ENCODE measurements at places on chromosomes 4 and X.

DNA sequence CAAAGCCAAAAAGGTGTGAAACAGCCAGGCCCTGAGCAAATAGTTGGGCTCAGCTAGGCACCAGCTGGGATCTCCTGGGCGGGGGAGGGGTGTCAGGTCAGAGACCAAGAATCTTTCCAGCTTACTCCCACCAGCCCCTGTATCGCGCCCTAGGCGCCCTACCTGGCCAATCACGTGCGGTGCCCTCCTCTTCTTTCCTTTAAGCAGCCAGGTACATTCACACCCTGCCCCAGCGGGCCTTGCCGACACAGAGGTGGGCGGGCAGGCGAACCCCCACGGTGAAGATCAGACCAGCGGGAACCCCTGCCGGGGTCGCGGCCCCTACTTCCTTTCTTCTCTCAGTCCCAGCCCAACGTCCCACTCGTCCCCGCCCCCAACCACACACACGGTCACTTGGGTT lies 9.1 kb downstream of the ARHGAP36 start:
- DNase-seq: no peak

GRCh38 chrX:153853180-153853901 lies 23.0 kb upstream of the PDZD4 start:
- no peak for DNase-seq

- no peak for DNase-seq
Observed at GRCh38 chr4:107423677-107424405, 296.2 kb downstream of the PAPSS1 start.

DNA sequence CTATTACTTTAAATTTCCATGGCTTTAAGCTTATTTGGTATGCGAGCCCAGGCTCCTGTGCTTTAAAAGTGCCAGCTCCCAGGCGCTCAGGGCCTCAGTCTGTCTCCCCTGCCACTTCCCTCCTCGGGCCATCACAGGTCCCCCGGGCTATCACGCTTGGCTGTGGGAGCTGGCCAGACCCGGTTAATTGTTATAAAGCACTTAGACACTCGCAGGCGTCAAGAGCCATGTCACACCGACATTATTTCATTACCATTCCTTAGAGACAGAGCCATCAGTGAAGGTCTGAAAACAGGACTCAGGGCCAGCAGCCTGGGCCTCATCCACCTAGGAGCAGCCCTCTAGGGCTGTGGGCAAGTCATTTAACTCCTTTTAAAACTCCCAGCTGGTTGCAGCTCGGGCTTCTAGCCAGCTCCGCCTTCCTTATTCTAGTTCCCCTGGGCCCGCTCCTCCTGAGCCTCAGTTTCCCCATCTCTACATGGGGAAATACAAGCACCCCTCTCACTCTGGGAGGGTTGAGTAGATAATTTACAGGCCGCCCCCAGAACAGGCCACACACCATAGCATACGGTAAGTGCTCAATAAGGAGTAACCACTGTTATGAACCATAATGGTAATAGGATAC lies 99.0 kb downstream of the HMX1 start:
- DNase-seq: no peak

DNA sequence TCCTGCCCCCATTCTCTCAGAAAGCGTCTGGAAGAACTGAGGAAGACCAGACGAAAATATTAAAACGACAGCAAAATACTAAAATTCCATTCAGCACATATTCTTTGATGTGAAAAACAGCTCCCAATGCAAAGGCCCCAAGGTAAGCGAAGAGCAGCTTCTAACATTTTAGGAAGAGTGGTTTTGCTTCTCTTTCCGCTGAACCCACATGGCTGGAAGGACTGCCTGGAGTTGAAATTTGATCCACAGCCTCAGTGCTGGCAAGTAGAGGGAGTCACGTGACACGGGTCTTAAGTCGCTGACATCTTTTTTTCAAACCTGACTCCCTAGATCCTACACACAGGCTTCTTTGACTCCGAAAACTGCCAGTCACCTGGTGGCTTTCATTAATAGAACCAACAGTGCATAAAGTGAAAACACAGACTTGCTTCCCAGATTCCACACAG lies at the start of gene FAM13A:
Gene FAM13A (minus strand): TSS at position 233 of the 446 bp plus-strand sequence. CDS start 221 bp downstream, at position 12.
- DNase-seq: no peak

GRCh38 chrX:100994352-100995281 lies 25.1 kb downstream of the ARL13A start:
- no peak for DNase-seq

DNA sequence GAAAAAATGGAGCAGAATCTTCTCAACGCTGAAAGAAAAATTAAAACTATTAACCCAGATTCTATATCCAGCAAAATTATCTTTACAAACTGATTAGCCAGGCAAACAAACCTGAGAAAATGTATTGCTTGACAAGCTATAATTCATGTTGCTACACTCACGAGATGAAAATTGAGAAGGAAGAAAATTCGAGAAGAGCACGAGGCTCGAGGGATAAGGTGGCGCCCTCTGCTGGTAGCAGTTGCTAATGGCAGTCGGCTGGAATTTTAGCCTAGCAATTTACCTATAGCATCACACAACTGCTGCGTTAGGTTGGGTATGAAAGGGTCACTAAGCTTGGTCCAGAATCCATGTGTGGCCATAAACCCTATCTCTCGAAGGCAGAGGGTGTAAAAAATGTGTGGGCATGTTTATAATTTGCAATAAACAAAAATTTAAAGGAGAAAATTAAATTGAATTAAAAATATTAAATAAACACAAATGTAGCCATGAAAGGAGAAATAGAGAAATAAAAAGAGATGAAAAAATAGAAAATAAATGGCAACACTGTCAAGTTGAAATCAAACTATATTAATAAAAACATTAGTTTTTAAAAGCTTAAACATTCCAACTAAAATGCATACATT lies 126.6 kb downstream of the PPP4R3C start:
- peak; percentile 38 for DNase-seq

DNA sequence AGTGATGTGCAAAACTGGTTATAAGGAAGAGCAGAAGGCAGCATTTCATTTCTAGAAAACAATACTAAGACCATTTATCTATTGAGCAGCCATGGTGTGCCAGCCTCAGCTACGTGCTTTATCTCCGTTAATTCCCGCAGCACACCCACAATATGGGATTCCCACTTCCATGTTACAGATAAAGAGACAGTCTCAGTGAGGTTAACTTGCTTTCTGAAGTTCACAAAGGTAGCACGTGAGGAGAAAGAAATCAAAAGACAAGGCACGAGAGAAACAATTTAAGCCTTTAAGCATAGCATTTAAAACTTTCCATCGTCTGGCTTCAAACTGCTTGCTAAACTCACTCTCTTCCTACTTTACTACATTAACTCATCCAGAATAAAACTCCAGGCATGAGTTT lies 8.0 kb upstream of the RPL34 start:
- no peak for DNase-seq

DNA sequence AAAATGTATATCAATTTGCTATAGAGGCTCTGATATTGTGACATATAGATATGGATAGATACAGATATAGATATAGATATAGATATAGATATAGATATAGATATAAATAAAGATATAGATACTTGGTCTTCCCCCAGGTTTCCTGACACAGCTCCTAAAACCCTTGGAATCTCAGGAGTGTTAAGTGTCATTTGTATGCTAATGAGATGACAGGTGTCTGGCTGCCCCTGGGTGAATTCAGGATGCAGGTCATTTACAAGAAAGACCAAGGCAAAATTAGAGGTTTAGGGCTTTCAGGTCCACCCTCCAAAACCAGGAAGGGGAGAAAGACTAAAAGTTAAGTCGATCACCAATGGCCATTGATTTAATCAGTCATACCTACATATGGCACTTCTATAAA lies 1034.8 kb downstream of the PDHA2 start:
- DNase-seq: no peak

- no peak for DNase-seq
Observed at GRCh38 chrX:91434351-91435168, at the start of gene PABPC5. Gene PABPC5, plus strand, starts transcription at chrX:91434839. Its CDS starts 739 bp downstream, at chrX:91435578.

Data from CD4-positive, alpha-beta T cell (primary cell).